Stomach (tissue), 19 donors: ENCODE measurements at places on chromosomes 1 and 21. TPM values are rescaled to one million over a fixed set of nuclear protein-coding genes. Genes with fewer than 3 reads are reported as not detected.
A peak's percentile ranks its signal among the peaks of the same experiment; 100 is the strongest.

Gene TNNI3K
- total RNA-seq: 7.0 TPM

Gene SLFNL1
- total RNA-seq: not detected

Gene NR1I3
- total RNA-seq: not detected

Gene OR2T4
- total RNA-seq: not detected

Gene CHD5
- total RNA-seq: 0.29 TPM

- no peak for DNase-seq
- peaks cover 54% of the 10 kb centered on the region for H3K4me1 ChIP-seq
- no peak overlapping the region for H3K27ac ChIP-seq
- H3K36me3 ChIP-seq: peaks cover 11% of the 10 kb centered on the region
- H3K4me3 ChIP-seq: no peak overlapping the region
Measured at GRCh38 chr1:1439546-1440261, 4.2 kb downstream of the VWA1 start.

- no peak for DNase-seq
- no peaks in the 10 kb centered on the region for H3K4me1 ChIP-seq
- H3K27ac ChIP-seq: no peak overlapping the region
- H3K27me3 ChIP-seq: no peaks in the 10 kb centered on the region
- H3K4me3 ChIP-seq: no peak overlapping the region
Measured at GRCh38 chr1:160580221-160580812, 1.0 kb upstream of the CD84 start.

DNA sequence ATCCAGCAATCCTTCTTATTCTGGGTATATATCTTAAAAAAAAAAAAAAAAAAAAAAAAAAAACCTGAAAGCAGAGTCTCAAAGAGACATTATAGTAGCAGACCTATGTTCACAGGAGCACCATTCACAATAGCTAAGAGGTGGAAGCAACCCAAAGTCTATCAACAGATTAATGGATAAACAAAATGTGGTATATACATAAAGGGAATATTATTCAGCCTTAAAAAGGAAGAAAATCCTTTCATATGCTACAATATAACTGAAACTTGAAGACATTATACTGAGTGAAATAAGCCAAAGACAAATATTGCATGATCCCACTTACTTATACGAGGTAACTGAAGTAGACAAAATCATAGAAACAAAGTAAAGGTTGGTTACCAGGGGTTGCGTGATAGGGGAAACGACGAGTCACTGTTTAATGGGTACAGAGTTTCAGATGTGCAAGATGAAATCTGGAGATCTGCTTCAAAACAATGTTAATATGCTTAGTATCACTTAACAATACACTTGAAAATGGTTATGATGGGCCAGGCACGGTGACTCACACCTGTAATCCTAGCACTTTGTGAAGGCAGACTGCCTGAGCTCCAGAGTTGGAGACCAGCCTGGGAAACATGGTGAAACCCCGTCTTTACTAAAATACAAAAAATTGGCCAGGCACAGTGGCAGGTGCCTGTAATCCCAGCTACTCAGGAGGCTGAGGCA is 29.5 kb downstream of the PIK3R3 start:
- DNase-seq: no peak
- H3K4me1 ChIP-seq: no peaks in the 10 kb centered on the region
- no peak overlapping the region for H3K4me3 ChIP-seq
- no peak overlapping the region for H3K27ac ChIP-seq
- H3K27me3 ChIP-seq: no peaks in the 10 kb centered on the region

DNA sequence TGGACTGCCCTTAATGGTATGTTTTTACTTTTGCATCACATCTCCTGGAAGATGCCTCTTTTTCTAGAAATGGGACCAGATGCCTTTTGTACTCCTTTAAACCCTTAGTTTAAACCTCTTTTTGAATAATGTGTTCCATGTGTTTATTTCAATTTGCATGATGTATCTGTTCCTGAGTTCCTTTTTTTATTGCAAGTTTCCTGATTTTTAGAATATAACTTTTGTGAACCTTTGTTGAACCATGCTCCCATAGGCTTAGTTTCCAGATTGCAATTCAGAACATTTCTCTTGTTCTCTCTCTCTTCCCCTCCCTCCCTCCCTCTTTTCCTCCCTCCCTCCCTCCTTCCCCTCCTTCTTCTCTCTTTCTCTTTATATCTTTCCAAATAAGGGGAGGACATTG is 81.9 kb downstream of the RGL1 start:
- peaks cover 14% of the 10 kb centered on the region for H3K36me3 ChIP-seq
- H3K27ac ChIP-seq: no peak overlapping the region
- no peak for DNase-seq
- no peaks in the 10 kb centered on the region for H3K27me3 ChIP-seq
- no peak overlapping the region for H3K4me3 ChIP-seq

- no peak overlapping the region for H3K27ac ChIP-seq
- no peak overlapping the region for H3K4me3 ChIP-seq
- H3K36me3 ChIP-seq: no peaks in the 10 kb centered on the region
- no peaks in the 10 kb centered on the region for H3K27me3 ChIP-seq
Measured at GRCh38 chr1:58460469-58460868, 86.1 kb downstream of the OMA1 start.

DNA sequence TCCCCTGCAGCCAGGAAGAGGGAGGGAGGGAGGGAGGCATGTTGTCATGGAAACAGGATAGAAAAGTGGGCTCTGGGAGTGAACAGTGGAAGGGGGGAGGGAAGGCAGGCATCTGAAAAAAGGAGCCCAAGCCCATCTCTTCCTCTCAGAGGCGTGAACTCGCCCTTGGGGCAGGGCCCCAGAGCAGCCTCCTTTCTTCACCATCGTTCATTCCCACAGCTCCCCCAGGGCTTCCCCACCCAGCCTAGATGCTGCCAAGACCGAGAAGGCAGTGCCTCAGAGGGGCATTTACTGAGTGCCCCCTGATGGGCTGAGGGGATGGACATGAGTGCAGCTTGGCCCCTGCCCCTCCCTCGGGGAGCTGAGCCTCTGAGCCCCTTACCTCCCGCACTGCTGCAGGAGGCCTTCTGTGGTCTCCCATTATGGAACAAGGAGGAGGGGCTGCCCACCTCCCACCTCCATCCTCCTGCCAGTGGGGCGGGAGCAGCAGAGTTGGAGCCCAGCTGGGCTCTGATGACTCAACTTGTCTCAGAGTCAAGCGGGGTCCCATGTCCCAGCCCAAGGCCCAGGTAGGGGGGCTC is 39.1 kb upstream of the KIF21B start:
- H3K36me3 ChIP-seq: no peaks in the 10 kb centered on the region
- H3K4me3 ChIP-seq: no peak overlapping the region
- H3K27me3 ChIP-seq: no peaks in the 10 kb centered on the region
- H3K27ac ChIP-seq: no peak overlapping the region
- H3K4me1 ChIP-seq: peaks cover 7% of the 10 kb centered on the region
- DNase-seq: no peak

- no peak overlapping the region for H3K27ac ChIP-seq
- no peaks in the 10 kb centered on the region for H3K36me3 ChIP-seq
- DNase-seq: no peak
- peak overlapping the region; percentile 51 for H3K4me3 ChIP-seq
Measured at GRCh38 chr1:66535061-66535460, 1.1 kb downstream of the SGIP1 start.

GRCh38 chr1:2787163-2787911 is 14.2 kb downstream of the TTC34 start:
- H3K27ac ChIP-seq: no peak overlapping the region
- no peak overlapping the region for H3K4me3 ChIP-seq
- no peaks in the 10 kb centered on the region for H3K4me1 ChIP-seq

- no peaks in the 10 kb centered on the region for H3K36me3 ChIP-seq
- no peak overlapping the region for H3K27ac ChIP-seq
- peak; percentile 47 for DNase-seq
Measured at GRCh38 chr1:186762653-186763052, 66.1 kb upstream of the PLA2G4A start.

GRCh38 chr1:147654511-147654910 is 15.8 kb downstream of the ACP6 start:
- H3K27ac ChIP-seq: no peak overlapping the region
- H3K4me1 ChIP-seq: no peaks in the 10 kb centered on the region
- H3K4me3 ChIP-seq: no peak overlapping the region
- H3K36me3 ChIP-seq: peaks cover 94% of the 10 kb centered on the region

- H3K4me3 ChIP-seq: no peak overlapping the region
- no peaks in the 10 kb centered on the region for H3K36me3 ChIP-seq
- DNase-seq: peak; percentile 39
- no peaks in the 10 kb centered on the region for H3K27me3 ChIP-seq
Measured at GRCh38 chr1:190949939-190950338, 472.3 kb upstream of the BRINP3 start.

- H3K27me3 ChIP-seq: no peaks in the 10 kb centered on the region
- no peaks in the 10 kb centered on the region for H3K36me3 ChIP-seq
- no peak overlapping the region for H3K27ac ChIP-seq
- no peak overlapping the region for H3K4me3 ChIP-seq
Measured at GRCh38 chr1:85042413-85042812, 5.9 kb downstream of the MCOLN3 start.

GRCh38 chr1:107669996-107670395 is 295.0 kb downstream of the VAV3 start:
- H3K36me3 ChIP-seq: no peaks in the 10 kb centered on the region
- no peak overlapping the region for H3K4me3 ChIP-seq
- peaks cover 29% of the 10 kb centered on the region for H3K4me1 ChIP-seq
- no peaks in the 10 kb centered on the region for H3K27me3 ChIP-seq
- DNase-seq: peak; percentile 91
- H3K27ac ChIP-seq: no peak overlapping the region
